AG08396 (cell line): ENCODE measurements at places on chromosomes 6 and 20.
A peak's percentile ranks its signal among the peaks of the same experiment; 100 is the strongest.

GRCh38 chr6:156879591-156879990 lies 102.4 kb downstream of the ARID1B start:
- no peak for DNase-seq

GRCh38 chr6:168332020-168332419 lies 12.4 kb upstream of the DACT2 start:
- DNase-seq = no peak

DNA sequence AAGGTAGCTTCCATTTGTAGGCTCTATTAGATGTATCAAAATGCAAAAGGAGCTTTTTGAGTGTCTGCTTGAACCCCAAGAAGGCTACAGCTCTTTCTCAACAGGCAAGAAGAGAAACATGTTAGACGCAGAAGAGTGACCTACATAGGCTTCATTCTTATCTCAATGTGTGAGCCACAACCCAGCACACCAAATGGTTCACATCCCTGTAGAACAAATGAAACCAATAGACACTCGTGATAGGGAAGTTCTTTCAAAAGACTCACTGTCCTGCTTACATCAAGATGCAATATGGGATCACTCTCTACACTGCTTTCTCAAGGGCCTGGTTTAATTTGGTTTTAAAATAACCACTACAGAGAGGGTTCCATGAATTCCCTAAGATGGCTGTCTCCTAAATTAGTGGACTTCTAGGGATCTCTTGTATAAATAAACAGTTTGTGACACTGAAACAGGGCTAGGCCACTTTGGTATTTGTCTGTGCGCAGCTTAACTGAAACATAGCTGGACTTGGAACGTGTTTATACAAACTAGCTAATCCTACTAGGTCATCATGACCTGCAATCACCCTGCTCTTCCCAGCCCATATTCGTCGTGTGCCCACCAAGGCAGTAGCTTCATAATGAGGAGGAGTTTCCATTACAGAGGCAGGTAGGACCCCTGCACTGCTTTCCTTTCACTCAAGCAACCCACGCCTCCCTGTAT lies 225.4 kb upstream of the PREP start:
- DNase-seq = no peak

DNA sequence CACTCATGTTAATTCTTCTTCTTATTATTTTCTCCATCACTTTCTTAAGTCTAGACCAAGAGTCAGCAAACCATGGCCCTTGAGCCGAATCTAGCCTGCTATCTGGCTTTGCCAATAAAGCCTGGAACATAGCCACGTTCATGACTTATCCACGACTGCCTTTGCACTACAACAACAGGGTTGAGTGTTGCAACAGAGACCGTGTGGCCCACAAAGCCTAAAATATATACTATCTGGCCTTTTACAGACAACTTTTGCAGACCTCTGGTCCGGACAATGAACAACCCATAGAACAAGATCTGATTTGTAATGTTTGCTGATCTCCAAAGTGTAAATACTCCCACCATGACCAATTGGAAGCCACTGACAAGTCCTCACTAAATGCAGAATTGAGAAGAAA lies 140.5 kb upstream of the CDYL start:
- no peak for DNase-seq

- peak; percentile 12 for DNase-seq
Observed at GRCh38 chr6:154852687-154853086, 119.5 kb downstream of the SCAF8 start.

DNA sequence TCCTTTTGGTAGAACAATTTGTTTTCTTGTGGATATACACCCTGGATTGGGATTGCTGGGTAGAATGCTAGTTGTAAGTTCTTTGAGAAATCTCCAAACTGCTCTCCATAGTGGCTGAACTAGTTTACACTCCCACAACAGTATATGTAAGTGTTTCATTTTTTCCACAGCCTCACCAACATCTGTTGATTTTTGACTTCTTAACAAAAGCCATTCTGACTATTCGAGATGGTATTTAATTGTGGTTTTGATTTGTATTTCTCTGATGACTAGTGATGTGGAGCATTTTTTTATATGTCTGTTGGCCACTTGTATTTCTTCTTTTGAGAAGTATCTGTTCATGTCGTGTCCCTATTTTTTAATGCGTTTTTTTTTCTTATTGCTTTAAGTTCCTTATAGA lies 444.1 kb downstream of the CBLN4 start:
- no peak for DNase-seq

DNA sequence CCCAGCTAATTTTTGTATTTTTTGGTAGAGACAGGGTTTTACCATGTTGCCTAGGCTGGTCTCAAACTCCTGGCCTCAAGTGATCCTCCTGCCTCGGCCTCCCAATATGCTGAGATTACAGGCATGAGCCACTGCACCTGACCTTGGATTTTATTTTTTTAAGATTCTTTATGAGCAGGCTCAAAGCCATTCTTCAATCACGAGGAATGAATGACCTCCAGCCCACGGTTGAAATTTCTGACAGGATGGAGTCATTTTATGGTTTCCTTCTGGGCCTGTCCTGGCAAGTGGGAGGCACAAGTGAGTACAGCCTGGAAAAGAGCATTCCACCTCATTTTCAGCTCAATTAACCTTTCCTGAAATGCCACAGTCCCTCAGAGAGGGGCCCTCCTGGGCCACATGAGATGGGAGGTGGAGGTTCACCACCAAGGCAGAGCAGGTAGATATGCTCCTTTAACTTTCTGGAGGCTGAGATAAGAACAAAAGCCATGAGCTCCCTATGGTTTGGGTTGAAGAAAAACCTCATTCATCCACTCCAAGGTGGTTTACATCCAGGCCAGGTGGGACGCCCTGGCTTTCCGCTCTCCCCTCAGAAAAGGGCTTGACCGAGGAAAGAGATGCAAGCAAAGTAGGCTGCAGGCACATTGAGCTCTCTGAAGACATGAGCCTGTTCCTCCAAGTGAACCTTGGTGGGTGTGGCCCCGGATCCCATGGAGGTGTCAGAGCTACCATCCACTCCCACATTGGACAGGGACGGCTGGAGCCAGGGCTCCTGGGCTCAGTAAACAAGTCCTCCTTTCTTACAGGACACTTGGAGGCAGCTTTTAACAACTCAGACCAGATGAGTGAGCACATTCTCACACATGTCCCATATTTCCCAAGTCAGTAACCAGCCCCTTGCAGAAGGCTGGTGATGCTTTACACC lies 208.5 kb upstream of the SSTR4 start:
- DNase-seq = no peak

GRCh38 chr6:88848870-88849269 lies 114.5 kb downstream of the RNGTT start:
- no peak for DNase-seq
